Activated CD4-positive, alpha-beta T cell treated with anti-CD3 and anti-CD28 coated beads for 36 hours (primary cell): ENCODE measurements at places on chromosomes 2 and 18. TPM values are rescaled to one million over a fixed set of nuclear protein-coding genes. Genes with fewer than 3 reads are reported as not detected.

DNA sequence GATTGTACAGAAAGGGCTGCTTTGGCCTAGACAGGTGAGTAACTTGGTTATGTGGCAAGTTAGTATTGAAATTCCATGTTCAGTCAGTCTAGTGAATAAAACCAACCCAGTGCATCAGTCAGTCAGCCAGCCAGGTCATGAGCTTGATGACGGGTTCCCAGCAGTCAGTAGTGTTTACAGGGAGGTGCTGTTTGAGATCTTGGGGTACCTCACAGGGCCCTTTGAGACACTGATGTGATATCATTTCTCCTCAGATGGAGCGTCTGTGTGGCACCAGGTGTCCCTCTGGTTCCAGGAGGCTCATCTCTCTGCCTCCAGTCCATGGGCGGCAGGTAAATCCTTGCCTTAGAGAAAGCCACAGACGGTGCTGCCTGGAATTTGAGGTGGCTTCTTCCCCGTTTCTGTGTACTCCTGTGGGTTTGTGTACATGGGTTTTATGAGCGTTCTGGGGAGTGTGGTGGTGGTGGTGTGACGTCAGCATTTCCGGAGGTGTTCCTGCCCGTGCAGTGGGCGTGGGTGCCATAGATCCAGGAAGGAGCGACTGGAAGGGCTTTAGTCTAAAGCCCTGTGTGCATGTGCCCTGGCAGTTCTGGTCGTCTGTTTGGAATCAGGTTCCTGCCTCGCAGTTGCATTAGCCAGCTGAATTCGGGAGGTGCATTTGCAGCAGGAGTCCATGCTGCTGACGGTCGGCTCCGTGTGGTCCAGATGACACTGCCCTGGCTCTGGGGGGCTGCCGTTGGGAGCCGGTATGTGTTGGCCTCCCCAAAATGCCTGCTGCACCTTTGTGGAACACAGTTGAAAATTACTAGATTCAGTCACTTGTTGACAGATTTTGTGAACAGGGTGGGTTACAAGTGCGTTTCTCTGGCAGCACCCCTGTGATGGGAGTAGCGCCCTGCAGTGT lies 2.1 kb downstream of the CTDP1 start:
- H3K4me1 ChIP-seq = peaks cover 80% of the 10 kb centered on the region
- H3K36me3 ChIP-seq = peaks cover 55% of the 10 kb centered on the region
- H3K27me3 ChIP-seq = no peaks in the 10 kb centered on the region
- peak overlapping the region; percentile 90 for H3K4me3 ChIP-seq

GRCh38 chr18:78090584-78090983 lies 840.9 kb downstream of the GALR1 start:
- H3K27ac ChIP-seq = no peak overlapping the region
- no peak overlapping the region for H3K4me3 ChIP-seq

DNA sequence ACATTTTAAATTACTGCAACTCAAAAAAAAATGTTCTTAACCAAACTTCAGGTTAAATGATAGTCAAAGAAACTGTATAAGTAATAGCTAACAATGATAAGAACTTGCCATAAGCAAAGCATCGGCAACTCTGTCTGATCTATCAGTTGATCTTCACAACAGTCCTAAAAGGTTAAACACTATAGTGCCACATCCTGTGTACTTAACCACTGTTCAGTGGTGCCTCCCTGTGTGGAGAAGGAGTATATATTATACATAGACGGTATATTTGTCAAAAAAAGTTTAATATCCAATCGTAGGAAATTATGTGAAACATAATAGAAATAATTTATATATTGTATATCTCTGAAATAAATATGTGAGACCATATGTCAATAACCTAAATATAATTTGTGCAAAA lies 13.0 kb downstream of the DTNA start:
- DNase-seq = no peak
- H3K27me3 ChIP-seq = peaks cover 7% of the 10 kb centered on the region
- H3K27ac ChIP-seq = no peak overlapping the region

- H3K4me3 ChIP-seq = no peak overlapping the region
- no peaks in the 10 kb centered on the region for H3K4me1 ChIP-seq
- peaks cover 7% of the 10 kb centered on the region for H3K27me3 ChIP-seq
Measured at GRCh38 chr2:181781078-181781786, 100.9 kb upstream of the NEUROD1 start.

DNA sequence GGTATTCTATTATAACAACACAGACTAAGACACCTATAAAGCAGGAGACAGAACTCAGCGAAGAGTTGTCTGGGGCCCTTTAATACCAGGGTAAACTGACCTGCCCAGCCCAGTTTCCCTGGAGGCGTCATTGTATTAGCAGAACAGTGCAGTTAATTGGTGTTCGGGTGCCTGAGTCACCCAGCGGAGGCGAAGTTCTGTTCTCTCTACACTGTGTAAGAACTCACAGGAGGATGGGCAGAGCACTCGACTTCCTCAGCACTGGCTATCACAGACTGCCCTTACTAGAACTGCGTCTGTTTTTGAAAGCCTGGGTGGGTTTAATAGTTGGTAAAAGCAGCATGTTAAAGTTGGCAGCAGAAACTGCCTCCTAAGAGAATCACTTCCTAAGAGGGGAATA lies 106.5 kb upstream of the ATP8B1 start:
- H3K4me1 ChIP-seq = no peaks in the 10 kb centered on the region
- DNase-seq = no peak
- no peak overlapping the region for H3K4me3 ChIP-seq
- H3K36me3 ChIP-seq = no peaks in the 10 kb centered on the region

DNA sequence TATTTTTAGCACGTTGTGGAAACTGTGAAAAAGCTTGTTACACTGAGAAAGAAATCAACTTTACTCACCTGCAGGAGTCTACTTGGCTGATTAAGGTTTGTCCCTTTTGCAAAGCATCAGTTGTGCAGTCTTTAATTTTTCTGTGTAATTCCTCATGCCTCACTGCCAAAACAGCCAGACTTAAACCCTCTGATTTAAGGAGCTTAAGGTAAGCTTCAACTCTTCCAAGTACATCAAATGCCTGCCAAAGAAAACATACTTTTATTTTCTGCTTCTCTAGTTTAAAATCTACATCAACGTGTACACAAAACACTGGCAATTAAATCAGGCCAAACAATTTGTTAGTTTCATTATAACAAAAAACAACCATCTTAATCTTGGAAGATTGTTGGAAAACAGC lies 98.0 kb upstream of the TTN start:
- no peaks in the 10 kb centered on the region for H3K27me3 ChIP-seq
- H3K27ac ChIP-seq = no peak overlapping the region
- H3K4me3 ChIP-seq = no peak overlapping the region
- H3K36me3 ChIP-seq = peaks cover 7% of the 10 kb centered on the region

GRCh38 chr2:143452817-143453451 lies 323.7 kb downstream of the ARHGAP15 start:
- H3K36me3 ChIP-seq = peaks cover 15% of the 10 kb centered on the region
- H3K27ac ChIP-seq = no peak overlapping the region
- no peak overlapping the region for H3K4me3 ChIP-seq
- H3K27me3 ChIP-seq = no peaks in the 10 kb centered on the region
- H3K4me1 ChIP-seq = peaks cover 37% of the 10 kb centered on the region
- peak; percentile 58 for DNase-seq

DNA sequence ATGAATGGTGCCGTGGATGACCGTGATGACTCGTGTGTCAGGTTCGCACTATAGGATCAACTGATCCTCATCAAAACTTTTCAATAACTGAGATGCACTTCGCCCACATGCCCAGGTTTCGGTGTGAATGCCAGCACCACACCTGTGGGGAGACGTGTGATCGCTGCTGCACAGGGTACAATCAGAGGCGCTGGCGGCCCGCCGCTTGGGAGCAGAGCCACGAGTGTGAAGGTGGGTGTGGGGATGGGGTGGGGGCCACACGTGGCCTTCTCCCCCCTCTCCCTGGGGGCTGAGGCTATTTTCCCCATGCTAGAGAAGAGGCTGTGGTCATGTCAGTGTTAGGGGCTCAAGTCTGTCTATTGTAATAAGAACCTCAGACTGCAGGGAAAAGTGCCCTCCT lies 69.0 kb downstream of the LAMA3 start:
- no peak overlapping the region for H3K27ac ChIP-seq
- no peak overlapping the region for H3K4me3 ChIP-seq

DNA sequence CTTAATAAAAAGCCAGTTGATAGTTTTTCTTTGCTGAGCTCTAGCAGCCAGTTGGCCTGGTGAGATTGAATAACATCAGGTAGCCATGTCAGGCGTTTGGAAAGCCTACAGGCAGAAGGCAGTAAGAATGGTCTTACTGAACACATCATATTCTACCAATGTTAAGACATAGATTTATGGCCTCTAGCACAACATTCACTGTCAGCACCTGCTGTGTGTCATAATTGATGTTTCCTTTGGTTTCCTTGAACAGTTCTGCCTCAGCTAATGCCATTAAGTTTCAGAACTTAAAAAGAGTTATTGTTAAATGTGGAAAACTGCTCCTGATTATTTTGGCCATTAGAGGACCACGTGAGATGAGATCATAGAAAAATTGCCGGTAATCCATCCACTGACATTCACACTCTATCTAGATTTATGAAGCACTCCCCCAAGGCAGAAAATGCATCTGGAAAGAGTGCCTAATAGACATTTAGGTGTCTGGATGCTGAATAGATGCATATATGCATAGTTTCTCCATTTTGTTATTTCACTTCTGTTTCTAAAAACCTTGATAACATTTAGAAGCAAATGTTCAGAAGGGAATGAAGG lies 434.7 kb downstream of the PTPRM start:
- H3K27ac ChIP-seq = no peak overlapping the region
- DNase-seq = no peak
- no peaks in the 10 kb centered on the region for H3K4me1 ChIP-seq

- H3K27me3 ChIP-seq = no peaks in the 10 kb centered on the region
- no peak overlapping the region for H3K27ac ChIP-seq
- DNase-seq = no peak
Measured at GRCh38 chr2:82793711-82794435, 1665.2 kb downstream of the SUCLG1 start.

DNA sequence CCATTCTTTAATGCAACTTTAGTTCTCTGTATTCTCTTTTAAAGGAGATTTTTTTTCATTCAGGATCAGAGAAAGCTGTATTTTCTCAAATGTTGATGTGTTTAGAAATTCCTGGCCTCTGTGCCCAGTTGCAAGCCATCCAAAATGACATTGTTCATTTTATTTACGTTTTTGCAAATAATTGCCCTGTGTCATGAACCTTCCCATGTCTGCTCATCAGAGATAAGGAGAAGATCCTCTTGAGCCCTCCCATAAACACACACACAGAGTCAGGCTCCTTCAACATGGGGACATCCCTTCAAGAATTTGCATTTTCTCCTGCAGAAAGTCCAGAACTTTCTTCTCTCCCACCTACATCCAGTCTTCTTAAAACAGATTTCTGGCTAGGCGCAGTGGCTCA lies 258.8 kb downstream of the GBX2 start:
- peaks cover 26% of the 10 kb centered on the region for H3K27me3 ChIP-seq
- H3K4me1 ChIP-seq = no peaks in the 10 kb centered on the region
- no peak overlapping the region for H3K27ac ChIP-seq
- H3K4me3 ChIP-seq = no peak overlapping the region
- no peaks in the 10 kb centered on the region for H3K36me3 ChIP-seq

GRCh38 chr2:161239326-161240109 lies 68.7 kb upstream of the PSMD14 start:
- no peak overlapping the region for H3K4me3 ChIP-seq
- H3K4me1 ChIP-seq = peaks cover 56% of the 10 kb centered on the region
- peaks cover 11% of the 10 kb centered on the region for H3K36me3 ChIP-seq
- H3K27ac ChIP-seq = peak overlapping the region; percentile 1

DNA sequence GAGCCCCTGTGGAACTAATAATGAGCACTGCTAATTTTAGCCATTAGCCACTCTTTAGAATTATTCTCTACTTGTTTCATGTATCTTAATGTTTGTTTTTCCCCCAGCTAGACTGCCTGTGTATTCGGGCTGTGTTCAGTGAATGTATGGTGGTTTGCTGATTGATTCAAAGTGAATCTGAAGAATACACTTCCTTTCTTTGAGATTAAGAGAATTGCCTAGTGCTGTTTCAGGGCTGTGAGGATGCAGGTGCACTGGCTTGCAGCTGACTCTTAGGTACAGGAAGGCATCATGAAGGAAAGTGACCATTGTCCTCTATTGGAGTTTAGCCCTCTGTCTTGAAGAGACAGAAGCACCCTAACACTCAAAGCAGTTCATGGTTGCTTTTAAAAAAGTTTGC lies 138.7 kb downstream of the CERS6 start:
- DNase-seq = no peak
- H3K27ac ChIP-seq = no peak overlapping the region
- no peak overlapping the region for H3K4me3 ChIP-seq
- H3K36me3 ChIP-seq = peaks cover 5% of the 10 kb centered on the region
- no peaks in the 10 kb centered on the region for H3K27me3 ChIP-seq

DNA sequence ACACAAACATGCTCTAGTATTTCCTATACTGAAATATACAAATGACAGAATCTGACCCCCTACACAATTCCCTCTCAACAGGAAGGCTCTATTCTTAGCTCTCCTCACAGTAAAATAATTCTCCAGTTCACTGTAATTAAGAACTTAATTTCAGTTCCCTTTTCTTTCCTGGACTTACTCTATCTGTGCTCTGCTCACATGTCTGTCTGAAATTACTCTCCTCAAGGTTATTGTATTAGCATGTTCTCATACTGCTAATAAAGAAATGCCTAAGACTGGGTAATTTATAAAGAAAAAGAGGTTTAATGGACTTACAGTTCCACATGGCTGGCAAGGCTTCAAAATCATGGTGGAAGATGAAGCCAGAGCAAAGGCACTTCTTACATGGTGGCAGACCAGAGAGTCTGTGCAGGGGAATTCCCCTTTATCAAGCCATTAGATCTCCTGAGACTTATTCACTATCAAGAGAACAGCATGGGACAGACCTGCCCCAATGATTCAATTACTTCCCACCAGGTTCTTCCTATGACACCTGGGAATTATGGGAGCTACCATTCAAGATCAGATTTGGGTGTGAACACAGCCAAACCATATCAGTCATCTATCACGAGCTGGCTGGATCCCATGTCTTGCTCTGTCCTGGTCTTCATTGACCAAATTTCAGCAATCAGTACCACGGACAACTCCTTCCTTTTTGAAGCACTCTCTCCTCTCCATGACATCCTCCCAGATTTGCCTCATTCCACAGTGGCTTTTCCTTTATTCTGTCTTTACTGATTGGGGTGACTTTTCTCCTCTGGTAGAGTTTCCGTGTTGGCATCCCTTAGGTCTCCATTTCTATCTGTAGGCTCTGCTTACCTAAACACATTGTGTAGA lies 110.9 kb downstream of the GALR1 start:
- peaks cover 3% of the 10 kb centered on the region for H3K4me1 ChIP-seq
- H3K36me3 ChIP-seq = peaks cover 3% of the 10 kb centered on the region
- no peak for DNase-seq
- H3K4me3 ChIP-seq = no peak overlapping the region
- H3K27me3 ChIP-seq = peaks cover 39% of the 10 kb centered on the region

- H3K4me3 ChIP-seq = no peak overlapping the region
- H3K27ac ChIP-seq = no peak overlapping the region
- no peaks in the 10 kb centered on the region for H3K36me3 ChIP-seq
- no peak for DNase-seq
Measured at GRCh38 chr2:115650827-115651226, 1208.4 kb downstream of the DPP10 start.

GRCh38 chr2:170227507-170227947 lies 49.6 kb downstream of the MYO3B start:
- no peak overlapping the region for H3K4me3 ChIP-seq
- no peak overlapping the region for H3K27ac ChIP-seq
- no peak for DNase-seq

The RALB gene
- total RNA-seq = 34.0 TPM

The TEKT4 gene
- not detected for total RNA-seq

The CIAO1 gene
- total RNA-seq = 72.1 TPM

The OTOS gene
- not detected for total RNA-seq

The APOB gene
- not detected for total RNA-seq

The MEP1B gene
- not detected for total RNA-seq

The FBLN7 gene
- total RNA-seq = 40.5 TPM

The IFIH1 gene
- total RNA-seq = 36.8 TPM

The DAW1 gene
- not detected for total RNA-seq
